IMR-90 (cell line): ENCODE measurements at places on chromosomes 12 and 14. TPM values are rescaled to one million over a fixed set of nuclear protein-coding genes. Genes with fewer than 3 reads are reported as not detected.

- DNase-seq, result peak; percentile 78
- no peaks in the 10 kb centered on the region for H3K27me3 ChIP-seq
- no peaks in the 10 kb centered on the region for H3K36me3 ChIP-seq
- no peak overlapping the region for H3K4me3 ChIP-seq
- no peak overlapping the region for H3K27ac ChIP-seq
Measured at GRCh38 chr14:77094672-77095284, 3.3 kb upstream of the CIPC start.

Gene P2RX7
- total RNA-seq, result under 0.01 and 0.18 TPM in 2 replicates

DNA sequence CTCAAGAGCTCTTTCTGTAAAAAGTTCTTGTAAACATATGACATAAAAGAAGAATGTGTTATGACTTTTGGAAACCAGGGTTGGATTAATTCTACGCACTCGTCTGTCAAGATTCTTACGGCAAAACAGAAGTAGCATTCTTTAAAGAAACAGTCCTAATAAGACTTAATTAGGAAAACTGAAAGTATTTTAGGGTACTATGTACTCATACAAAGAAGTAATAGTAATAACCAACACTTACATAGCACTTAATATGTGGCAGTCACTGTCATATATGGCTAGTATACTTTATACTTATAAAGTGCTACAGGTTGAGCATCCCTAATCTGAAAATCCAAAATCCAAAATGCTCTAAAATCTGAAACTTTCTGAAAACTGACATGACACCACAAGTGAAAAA, 72.9 kb upstream of the ST8SIA1 start:
- H3K4me1 ChIP-seq, result no peaks in the 10 kb centered on the region
- no peak overlapping the region for H3K27ac ChIP-seq
- no peak overlapping the region for H3K4me3 ChIP-seq
- no peaks in the 10 kb centered on the region for H3K36me3 ChIP-seq
- no peaks in the 10 kb centered on the region for H3K27me3 ChIP-seq
- DNase-seq, result no peak

Gene ASB2
- total RNA-seq, result 0.54 and 0.83 TPM in 2 replicates

DNA sequence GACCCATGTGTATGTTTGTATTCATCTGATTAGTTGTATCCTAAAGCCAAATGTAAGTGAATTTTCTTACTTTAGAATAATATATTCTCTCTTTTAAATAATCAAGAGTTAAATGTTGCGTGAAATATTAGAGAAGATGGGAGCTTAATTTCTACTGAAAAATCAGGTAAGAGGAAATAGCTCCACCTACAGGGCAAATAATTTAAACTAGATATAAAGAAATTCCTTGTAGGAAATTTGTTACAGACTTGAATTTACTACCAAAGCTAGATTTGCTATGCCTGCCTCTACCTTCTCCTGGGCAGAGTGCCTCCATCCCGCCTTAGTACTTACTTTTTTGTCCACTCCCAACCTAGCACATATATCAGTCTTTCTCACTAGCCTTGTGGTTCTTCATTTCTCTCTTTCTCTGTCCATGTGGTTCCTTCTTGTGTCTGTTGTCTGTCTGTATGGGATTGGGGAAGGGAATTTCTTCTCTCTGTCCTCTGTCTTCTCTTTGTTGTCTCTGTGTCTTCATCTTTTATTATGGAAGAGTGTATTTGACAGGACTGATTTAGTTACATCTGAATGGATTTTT, 44.7 kb downstream of the PALS1 start:
- DNase-seq, result peak; percentile 64
- H3K4me3 ChIP-seq, result no peak overlapping the region
- no peaks in the 10 kb centered on the region for H3K4me1 ChIP-seq
- no peaks in the 10 kb centered on the region for H3K27me3 ChIP-seq
- no peak overlapping the region for H3K27ac ChIP-seq

- no peak for DNase-seq
- no peaks in the 10 kb centered on the region for H3K4me1 ChIP-seq
- no peak overlapping the region for H3K27ac ChIP-seq
- H3K4me3 ChIP-seq, result no peak overlapping the region
Measured at GRCh38 chr12:19065871-19066270, 63.7 kb upstream of the PLEKHA5 start.

Gene ANHX
- not detected in 2 replicates for total RNA-seq

DNA sequence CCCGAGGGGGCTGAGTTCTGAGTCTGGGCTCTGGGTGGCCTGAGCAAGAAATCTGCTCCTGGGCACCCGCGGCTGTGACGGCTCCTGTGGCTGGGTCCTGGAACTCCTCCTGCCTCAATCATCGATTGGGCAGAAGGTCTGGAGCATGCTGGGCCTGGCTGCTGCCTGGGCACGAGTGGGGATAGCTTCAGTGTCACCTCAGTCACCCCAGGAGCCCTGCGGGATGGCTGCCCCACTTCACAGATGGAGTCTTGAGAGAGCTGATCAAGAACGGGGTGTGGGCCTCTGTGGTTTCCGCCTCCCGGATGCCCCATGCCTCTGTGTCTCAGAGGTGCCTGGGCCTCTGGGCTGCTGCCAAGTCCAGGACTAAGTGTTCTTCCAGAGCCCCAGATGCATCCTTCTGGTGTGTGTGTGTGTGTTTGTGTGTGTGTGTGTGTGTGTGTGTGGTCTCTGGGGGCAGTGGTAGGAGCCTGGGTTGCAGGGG, 185.6 kb upstream of the C14orf180 start:
- no peak overlapping the region for H3K27ac ChIP-seq
- no peak overlapping the region for H3K4me3 ChIP-seq
- H3K4me1 ChIP-seq, result no peaks in the 10 kb centered on the region
- H3K27me3 ChIP-seq, result no peaks in the 10 kb centered on the region
- DNase-seq, result no peak

GRCh38 chr12:126114441-126114840, 1049.2 kb downstream of the AACS start:
- no peak for DNase-seq
- no peaks in the 10 kb centered on the region for H3K4me1 ChIP-seq
- no peak overlapping the region for H3K27ac ChIP-seq
- no peaks in the 10 kb centered on the region for H3K27me3 ChIP-seq

DNA sequence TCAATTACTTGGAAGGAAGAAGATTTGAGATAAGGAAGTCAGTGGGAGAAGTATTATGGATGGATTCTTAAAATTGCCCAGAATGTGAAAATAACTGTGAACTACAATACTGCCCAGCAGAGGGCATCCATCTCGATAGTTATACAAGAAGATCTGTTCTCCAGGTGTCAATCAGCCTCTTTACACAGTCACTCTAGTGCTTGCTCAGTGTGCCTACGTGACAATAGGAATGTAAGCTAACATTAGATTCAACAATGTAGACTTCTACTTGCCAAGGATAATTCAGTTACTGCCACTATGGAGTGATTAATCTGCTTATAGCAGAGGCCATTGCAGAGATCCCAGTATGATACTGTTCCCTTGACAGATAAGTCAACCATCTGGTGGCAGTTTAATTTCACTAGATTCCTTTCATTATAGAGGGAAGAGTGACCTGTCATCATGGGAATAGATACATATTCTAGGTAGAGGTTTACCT, 10.6 kb upstream of the MAP4K5 start:
- H3K27me3 ChIP-seq, result no peaks in the 10 kb centered on the region; the same call in 1 of the 2 replicates
- DNase-seq, result peak; percentile 61
- no peaks in the 10 kb centered on the region for H3K4me1 ChIP-seq
- no peak overlapping the region for H3K4me3 ChIP-seq
- no peaks in the 10 kb centered on the region for H3K36me3 ChIP-seq

Gene RPS29
- 318 and 794 TPM in 2 replicates for total RNA-seq

DNA sequence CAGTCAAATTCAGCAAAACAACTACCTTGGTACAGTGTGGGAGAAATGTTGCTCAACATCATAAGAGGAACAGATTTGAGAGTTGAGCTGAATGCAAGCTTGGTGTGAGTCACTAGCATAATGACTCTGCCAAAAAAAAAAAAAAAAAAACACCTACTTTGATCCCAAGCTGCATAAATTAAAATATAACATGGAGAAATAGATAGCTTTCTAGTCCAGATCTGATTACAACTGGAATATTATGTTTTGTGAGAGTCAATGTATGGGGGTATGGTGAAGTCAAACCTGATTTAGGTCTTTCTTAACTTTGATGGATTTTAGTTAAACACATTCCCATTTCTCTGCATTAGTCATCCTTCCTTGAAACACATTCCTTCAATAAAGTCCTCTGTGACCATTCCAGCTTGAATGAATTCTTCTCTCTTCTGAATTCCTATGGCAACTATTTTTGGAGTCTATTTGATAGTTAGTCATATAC, 188.1 kb downstream of the SLC5A8 start:
- no peak overlapping the region for H3K27ac ChIP-seq
- no peak overlapping the region for H3K4me3 ChIP-seq

Gene RNASE4
- 8.1 and 10.4 TPM in 2 replicates for total RNA-seq

DNA sequence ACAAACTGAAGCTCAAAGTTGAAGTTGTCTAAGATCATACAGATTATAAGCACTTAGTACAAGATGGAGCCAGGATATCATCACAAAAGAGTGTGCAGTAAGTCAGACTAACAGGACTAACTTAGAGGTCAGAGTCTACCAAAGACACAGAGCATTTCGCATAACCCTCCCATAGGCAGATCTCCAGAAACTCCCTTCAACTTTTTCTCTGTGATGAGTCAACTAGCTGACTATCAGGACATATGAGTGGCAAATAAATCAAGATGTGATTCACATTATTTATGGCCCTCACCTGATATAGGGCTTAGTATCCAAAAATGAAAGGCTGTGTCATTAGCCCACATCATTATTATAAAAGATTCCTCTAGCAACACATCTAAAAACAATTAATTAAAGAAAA, 484.6 kb downstream of the GALC start:
- H3K4me3 ChIP-seq, result no peak overlapping the region
- no peak for DNase-seq
- no peaks in the 10 kb centered on the region for H3K36me3 ChIP-seq
- H3K4me1 ChIP-seq, result no peaks in the 10 kb centered on the region
- no peak overlapping the region for H3K27ac ChIP-seq
- no peaks in the 10 kb centered on the region for H3K27me3 ChIP-seq

- H3K27me3 ChIP-seq, result no peaks in the 10 kb centered on the region
- DNase-seq, result peak; percentile 72
- no peak overlapping the region for H3K27ac ChIP-seq
- no peaks in the 10 kb centered on the region for H3K36me3 ChIP-seq
- no peak overlapping the region for H3K4me3 ChIP-seq
Measured at GRCh38 chr12:62799126-62799736, 135.7 kb downstream of the PPM1H start.

DNA sequence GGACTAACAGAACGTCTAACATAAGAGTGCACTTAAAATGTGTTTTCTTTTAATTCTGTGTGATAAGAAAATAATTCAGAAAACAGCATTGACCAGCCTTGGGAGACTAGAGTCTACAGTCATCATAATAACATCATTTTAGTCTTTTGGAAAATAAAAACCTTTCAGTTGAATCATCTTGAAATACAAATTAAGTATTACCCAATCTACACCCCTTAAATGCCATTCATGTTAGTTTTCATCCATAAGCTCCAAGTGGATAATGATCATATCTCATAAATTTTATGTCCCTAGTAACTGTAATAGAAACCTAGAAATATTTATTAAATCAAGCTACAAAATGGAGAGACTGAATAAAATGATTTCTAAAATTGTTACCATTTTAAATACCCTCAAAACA, 32.4 kb downstream of the EPS8 start:
- H3K27ac ChIP-seq, result no peak overlapping the region
- peak; percentile 62 for DNase-seq
- no peak overlapping the region for H3K4me3 ChIP-seq
- H3K27me3 ChIP-seq, result no peaks in the 10 kb centered on the region
- peaks cover 6% of the 10 kb centered on the region for H3K4me1 ChIP-seq

DNA sequence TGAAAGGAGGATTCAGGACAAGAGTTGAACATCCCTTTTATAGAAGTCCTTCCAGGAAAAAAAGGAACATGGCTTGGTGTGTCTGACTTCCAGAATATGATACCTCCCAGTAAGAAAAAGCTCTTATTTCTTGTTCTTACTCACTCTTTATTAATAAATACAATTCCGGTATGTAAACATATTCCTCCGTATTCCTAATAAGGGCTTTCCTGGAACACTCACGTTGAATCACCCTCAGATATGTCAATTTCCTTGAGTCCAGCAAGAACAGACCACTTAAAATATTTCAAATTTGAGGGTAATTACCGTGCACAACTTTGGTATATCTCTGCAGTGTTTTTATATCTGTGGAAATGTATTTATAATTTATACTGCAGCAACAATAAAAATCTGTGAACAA, 385.6 kb downstream of the SYT1 start:
- H3K4me3 ChIP-seq, result no peak overlapping the region
- no peaks in the 10 kb centered on the region for H3K27me3 ChIP-seq
- H3K4me1 ChIP-seq, result peaks cover 2% of the 10 kb centered on the region; the same call in 1 of the 2 replicates
- H3K27ac ChIP-seq, result no peak overlapping the region
